Germinal center (tissue), 1 donor: ENCODE measurements at places on chromosomes 16 and 17.

DNA sequence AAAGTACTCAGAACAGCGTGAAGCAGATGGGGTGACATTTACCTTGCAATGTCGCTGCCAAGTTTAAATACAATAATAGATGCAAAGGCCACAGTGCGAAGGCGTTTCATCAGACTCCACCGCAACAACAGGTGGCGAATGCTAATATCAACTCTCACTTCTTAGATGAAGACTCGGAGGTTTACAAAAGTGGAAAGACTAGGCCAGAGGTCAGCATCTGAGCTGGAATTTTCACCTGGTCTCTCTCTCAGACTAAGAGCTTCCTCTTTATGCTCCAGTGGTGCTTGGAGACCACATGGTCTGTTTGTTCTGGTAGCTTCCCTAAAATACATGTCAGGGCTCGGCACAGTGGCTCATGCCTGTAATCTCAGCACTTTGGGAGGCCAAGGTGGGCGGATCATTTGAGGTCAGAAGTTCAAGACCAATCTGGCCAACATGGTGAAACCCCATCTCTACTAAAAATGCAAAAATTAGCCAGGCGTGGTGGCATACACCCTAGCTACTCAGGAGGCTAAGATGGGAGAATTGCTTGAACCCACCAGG lies 169.1 kb downstream of the XYLT1 start:
- peak; percentile 77 for DNase-seq

GRCh38 chr17:73357318-73357717 lies 45.5 kb upstream of the CDC42EP4 start:
- no peak for DNase-seq

GRCh38 chr16:8867932-8868415 lies 832 bp downstream of the CARHSP1 start:
- no peak for DNase-seq

DNA sequence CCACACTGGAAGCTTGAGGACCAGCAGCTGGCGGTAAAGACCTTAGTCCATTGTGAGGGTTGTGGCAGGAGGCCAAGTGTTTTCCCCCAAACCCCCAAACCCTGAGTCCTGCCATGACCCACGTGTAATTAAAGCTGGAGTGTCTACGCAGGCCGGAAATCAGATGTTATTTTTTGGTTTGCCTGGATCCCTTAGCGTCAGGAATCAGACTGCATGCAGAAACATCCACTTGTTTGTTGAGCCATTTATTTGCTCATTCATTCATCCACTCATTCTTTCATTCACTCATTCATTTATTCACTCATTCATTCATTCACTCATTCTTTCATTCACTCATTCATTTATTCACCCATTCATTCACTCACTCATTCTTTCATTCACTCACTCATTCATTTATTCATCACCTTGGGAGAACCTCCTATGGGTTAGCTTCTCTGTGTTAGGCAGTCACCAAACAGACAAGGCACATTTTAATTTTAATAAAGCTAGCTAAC lies 313.1 kb downstream of the MAF start:
- no peak for DNase-seq

DNA sequence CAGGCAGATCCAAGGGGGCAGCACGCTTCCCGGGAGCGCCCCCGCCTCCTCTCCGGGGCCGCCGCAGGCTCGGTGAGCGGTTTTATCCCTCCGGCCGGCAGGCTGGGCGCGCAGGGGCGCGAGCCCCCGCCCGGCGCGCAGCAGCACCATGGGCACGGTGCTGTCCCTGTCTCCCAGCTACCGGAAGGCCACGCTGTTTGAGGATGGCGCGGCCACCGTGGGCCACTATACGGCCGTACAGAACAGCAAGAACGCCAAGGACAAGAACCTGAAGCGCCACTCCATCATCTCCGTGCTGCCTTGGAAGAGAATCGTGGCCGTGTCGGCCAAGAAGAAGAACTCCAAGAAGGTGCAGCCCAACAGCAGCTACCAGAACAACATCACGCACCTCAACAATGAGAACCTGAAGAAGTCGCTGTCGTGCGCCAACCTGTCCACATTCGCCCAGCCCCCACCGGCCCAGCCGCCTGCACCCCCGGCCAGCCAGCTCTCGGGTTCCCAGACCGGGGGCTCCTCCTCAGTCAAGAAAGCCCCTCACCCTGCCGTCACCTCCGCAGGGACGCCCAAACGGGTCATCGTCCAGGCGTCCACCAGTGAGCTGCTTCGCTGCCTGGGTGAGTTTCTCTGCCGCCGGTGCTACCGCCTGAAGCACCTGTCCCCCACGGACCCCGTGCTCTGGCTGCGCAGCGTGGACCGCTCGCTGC lies 832 bp downstream of the CDK5R1 start:
- peak; percentile 41 for DNase-seq

DNA sequence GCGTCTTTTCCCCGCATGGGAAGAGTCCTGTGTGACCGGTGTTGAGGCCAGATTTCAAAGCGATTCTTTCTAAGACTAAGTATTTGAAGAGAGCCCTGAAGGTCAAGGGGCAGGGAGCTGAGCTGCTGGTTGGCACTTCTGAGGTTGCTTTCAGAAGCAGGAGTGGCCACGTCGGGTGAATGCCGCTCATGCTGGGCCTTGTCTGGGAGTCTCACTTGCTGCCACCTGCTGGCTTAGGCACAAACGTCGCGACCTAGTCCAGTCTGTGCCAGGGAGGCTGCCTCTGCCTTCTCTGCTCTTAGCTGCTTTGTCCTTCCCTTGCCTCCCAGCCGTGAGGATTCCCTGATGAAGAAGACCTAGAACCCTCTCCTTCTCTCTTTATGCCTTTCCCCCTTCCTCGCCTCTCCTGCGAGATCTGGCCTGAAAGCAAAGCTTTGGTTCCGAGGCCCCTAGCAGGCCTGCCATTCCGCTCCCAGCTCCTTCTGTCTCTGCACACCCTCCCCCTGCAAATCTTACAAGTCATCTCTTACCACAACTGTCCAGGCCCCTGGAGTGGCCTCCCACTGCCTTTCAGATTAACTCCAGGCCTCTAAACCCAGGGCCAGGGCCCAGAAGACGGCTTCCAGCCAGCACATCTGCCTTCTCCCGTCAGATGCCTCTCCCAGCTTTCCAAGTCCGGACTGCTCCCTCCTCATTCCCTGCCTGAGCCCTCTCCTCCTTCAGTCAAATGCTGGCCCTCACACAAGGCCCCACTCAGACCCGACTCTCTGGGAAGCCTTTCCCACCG lies 11.4 kb downstream of the CTNS start:
- peak; percentile 52 for DNase-seq

DNA sequence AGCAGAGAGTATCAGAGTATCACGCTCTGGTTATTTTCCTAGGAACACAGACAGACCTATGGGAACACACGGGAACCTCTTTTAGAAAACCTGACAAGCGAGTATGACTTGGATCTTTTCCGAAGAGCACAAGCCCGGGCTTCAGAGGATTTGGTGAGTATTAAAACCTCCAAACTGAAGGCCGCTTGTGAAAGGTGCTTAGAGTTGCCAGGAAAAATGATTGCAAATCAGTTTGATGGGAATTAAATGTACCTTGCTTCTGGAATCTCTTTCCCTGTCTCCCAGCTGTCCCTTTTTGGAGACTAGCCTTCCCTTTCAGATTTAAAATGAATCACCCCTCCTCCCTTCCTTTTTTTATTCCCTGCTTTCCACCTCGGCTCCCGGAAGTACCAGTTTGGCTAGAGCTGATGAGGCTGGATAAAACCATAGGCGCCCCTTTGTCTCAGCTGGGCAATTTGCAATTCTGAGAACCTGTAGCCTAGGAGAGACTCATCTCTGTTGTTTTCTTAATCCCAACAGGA lies 27.3 kb downstream of the KAT7 start:
- no peak for DNase-seq

- DNase-seq: no peak
Observed at GRCh38 chr16:28258567-28258966, 33.8 kb upstream of the SBK1 start.

GRCh38 chr17:12877953-12878669 lies 88.8 kb downstream of the ARHGAP44 start:
- DNase-seq: no peak

GRCh38 chr16:31508706-31509195 lies 560 bp upstream of the RUSF1 start:
- no peak for DNase-seq

- DNase-seq: no peak
Observed at GRCh38 chr17:74935585-74936469, at the start of gene OTOP3. TSS of gene OTOP3 (plus strand) at chr17:74935898. CDS start at chr17:74935922, 24 bp downstream.

- DNase-seq: peak; percentile 35
Observed at GRCh38 chr16:70793851-70794502, 7.0 kb downstream of the VAC14 start.

DNA sequence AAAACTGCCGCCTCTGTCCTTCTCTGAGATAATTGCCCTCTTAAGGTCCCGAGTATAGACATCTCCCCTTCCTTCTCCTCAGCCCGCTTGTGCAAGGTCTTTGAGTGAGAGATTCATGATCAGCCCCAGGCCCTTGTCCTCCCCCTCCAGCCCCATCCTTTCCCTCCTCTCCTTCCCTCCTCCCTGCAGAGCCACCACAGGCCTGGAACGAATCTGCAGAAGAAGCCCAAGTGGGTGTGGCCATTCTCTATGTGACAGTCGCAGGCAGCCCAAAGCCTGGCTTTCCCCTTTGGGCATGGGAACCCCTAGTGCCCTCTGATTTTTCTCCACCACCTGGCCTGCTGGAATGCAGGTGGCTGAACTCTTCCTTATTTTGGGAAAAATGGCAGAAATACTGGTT lies 7.2 kb upstream of the NDRG4 start:
- DNase-seq: no peak

- DNase-seq: no peak
Observed at GRCh38 chr17:10107316-10108165, 90.9 kb downstream of the GAS7 start.

- DNase-seq: no peak
Observed at GRCh38 chr17:58248955-58249269, 10.5 kb downstream of the LPO start.
